ENCODE measurements at places on chromosomes 2 and 18.

- DNase-seq: no peak
Observed at GRCh38 chr2:218983934-218984238, 1.1 kb downstream of the FEV start.

DNA sequence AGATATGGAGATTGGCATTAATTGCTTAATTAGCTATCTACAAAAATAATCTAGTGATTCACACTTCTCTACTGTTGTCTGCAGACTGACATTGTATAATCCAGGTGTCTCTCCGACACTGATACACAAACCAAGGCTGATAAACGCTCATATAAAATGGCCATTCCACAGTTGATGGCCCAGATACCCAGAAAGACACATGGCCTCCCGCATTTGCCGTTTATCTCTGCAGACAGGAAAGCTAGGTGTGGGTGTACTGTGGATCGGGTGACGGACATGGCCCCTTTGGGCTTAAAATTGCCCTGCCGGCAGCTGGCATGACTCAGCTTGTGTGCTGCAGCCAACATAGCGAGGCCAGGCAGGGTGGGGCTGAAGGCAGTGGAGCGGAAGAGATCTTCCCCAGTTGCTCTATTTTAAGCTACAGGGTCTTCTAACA lies 18.5 kb downstream of the PMAIP1 start:
- DNase-seq: no peak

- DNase-seq: no peak
Observed at GRCh38 chr2:181466661-181467576, 9.7 kb downstream of the ITGA4 start.

- DNase-seq: no peak
Observed at GRCh38 chr2:45850558-45850957, 199.1 kb downstream of the PRKCE start.

DNA sequence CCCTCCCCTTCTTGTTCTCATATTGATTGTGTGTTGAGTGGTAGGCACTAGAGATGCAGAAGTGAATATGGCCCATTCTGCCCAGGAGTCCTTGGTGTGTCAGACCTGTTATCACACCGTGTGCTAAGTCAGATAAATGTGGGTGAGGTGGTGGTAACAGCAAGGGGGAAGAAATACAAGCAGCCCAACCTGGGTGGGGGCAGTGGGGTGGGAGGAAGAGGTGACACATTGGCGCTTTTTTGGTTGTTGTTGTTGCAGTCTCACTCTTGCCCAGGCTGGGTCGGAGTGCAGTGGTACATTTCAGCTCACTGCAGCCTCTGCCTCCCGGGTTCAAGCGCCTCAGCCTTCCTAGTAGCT lies 12.8 kb downstream of the B3GNT2 start:
- no peak for DNase-seq

DNA sequence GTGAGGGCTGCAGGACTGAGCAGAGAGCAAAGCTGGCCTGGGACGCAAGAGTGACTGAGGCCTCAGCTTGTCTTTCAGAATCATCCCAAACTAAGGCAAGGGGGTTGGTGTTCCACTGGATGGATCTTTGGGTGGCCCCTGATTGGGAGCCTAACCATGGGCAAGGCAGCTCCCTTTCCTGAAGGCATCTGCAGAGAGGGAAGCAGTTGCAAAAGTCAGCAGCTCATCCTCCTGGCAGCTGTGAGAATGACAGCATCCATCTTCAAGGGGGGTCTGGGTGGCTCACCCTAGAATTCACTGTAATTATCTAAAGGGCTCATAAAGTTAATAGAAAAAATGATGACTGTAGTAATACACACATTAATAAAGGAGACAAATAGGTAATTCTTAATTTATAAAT lies 46.5 kb upstream of the RAB31 start:
- DNase-seq: no peak

- no peak for DNase-seq
Observed at GRCh38 chr2:195168369-195168768, 488.7 kb upstream of the SLC39A10 start.

- no peak for DNase-seq
Observed at GRCh38 chr2:19021721-19022120, 336.7 kb downstream of the OSR1 start.

DNA sequence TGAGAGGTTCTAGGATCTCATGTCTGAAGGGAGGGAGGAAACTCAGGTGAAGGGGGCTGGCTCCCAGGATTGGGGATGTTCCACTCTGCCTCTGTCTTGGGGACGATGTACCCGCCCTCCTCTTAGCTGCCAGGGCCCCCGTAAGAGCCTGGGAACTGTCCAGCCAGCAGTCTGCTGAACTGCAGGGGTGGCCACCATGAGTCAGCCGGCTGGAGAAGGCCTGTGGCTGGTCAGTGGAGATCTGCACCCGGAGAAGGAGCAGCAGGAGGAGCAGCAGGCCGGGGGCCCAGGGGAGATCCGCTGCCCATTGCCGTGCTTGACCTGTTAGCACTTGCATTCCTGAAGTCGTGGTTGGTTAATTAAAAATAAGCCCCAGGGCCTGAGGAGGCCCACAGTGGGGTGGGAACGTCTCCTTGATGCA lies 180.3 kb downstream of the TFCP2L1 start:
- no peak for DNase-seq

GRCh38 chr2:113174376-113174750 lies 592 bp downstream of the PSD4 start:
- no peak for DNase-seq

- no peak for DNase-seq
Observed at GRCh38 chr2:197229509-197230443, 80.8 kb downstream of the ANKRD44 start.

DNA sequence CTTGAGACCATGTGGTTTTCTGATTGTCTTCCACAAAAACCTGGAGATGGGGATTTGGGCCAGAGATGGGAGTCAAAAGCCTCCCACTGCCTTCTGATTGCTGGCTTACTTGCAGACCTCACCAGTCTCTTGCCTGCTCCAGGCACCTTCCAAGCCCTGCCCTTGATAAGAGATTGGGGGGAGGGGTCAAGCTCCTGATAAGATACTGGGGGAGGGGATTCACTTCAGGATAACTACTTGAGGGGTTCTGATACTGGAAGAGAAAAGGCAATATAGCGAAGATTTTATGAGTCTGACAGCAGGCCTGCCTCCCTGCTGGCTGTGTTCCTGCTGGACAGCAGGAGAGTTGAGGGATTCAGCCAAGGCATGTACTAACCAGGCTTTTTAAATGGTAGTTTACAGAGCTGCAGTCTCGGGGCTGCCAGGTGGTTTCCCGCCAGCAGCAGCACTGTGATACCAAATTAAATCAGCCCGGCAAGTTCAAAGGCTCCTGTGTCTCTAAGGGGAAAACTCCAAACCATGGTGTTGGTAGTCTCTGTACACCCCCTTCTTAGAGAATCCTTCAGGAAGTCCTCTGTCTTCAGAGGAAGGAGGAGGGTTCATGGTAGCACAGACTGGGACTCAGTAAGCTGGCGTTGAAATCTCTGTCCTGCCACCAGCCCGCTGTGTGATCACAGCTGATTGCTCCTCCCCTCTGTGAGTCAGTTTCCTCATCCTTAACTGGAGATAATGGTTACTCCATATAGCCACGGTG lies 58.3 kb downstream of the FBXO36 start:
- DNase-seq: no peak

- no peak for DNase-seq
Observed at GRCh38 chr2:50791271-50791670, 240.7 kb downstream of the NRXN1 start.

DNA sequence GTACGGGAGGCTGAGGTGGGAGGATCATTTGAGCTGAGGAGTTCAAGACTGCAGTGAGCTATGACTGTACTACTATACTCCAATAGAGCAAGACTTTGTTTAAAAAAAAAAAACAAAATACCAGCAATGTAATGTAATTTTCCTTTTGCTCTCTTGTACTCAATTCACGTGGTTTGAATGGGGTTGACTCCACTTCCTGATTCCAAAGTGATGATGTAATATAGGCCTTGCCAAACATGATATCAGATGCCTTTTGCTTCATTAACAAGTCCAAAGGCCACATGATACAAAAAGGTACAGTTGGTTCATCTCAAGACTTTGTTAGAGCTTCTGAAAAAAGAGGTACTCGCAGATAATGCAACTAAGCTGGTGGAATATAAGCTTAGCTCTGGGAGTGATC lies 321.8 kb downstream of the ZEB2 start:
- DNase-seq: no peak

GRCh38 chr18:21851327-21851961 lies 110.9 kb downstream of the MIB1 start:
- no peak for DNase-seq

DNA sequence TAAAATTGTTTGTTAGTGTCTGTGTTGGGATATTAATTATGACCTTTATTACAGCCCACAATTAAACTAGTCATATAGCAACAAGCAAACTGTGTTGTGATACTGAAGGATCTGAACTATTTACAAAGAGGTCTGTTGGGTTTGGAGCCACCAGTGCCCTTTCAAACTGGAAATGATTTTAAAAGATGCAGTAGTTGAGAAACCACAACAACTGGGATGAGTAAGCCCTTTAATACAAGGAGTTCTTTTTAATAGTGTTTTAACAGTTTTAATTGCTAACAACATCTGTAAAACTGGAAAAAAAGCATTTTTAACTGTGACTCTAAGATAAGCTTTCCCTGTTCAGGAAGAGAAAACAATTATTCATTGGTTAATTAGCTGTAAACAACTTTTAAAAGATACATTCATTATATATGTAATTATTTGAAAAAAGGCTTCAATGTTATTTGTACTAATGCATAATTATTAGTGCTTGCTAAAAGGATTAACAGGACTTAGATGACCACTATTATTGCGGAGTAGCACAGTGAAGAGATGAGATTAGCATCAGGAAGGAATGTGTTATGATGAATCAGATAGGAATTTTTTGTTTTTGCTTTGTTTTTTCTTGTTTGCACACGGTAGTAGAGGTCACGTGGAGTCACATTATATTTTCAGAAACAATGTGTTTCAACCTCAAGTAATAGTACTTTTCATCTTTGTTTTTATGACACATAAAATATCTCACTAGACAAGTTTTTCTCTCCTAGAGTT lies 392.7 kb upstream of the FANCL start:
- no peak for DNase-seq

- no peak for DNase-seq
Observed at GRCh38 chr18:58697146-58697545, 25.9 kb downstream of the MALT1 start.

GRCh38 chr2:201151127-201151981 lies 31.6 kb upstream of the CASP10 start:
- DNase-seq: no peak

Data from CMK (cell line).